Peyer's patch (tissue), 4 donors: ENCODE measurements at places on chromosomes 7 and 10. TPM values are rescaled to one million over a fixed set of nuclear protein-coding genes. Genes with fewer than 3 reads are reported as not detected.
A peak's percentile ranks its signal among the peaks of the same experiment; 100 is the strongest.

GRCh38 chr10:120279196-120279595 is 177.8 kb upstream of the PLPP4 start:
- H3K27ac ChIP-seq = no peak overlapping the region
- H3K36me3 ChIP-seq = no peaks in the 10 kb centered on the region
- H3K4me3 ChIP-seq = no peak overlapping the region

DNA sequence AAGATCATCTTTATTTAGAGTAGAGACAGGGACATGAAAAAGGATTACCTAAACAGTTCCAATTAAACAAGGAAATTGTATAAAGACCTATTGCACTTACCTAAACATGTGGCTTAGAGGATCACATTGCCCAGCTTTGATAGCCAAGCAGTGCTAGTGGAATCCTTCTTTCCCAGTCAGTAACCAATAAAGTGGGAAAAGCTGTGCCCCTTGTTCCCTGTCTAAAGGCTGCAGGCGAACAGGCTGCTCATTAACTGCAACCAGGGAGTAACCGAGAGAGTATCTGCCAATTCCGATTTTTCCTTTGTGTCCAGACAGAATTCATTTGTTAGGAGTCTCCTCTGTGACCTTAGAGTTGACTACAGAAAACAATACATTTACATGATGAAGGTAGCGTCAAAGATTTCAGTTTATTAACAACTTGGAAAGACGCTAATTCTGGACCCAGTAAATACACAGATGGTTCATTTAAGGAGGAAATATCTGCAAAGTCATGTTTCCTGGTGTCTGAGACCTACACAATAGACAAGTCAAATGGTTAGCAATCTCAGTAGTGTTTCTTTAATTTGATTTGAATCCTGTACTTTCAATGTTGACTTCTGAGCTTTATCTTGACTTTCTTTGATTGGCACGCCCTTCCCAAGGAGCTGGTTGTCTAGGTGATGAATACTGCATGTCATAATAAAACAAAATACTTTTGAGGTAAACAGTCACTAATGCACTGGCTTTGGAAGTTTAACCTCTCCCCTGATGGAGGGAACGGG is 57.3 kb upstream of the MET start:
- no peak for DNase-seq
- no peaks in the 10 kb centered on the region for H3K36me3 ChIP-seq
- no peak overlapping the region for H3K27ac ChIP-seq
- no peaks in the 10 kb centered on the region for H3K27me3 ChIP-seq
- H3K4me1 ChIP-seq = no peaks in the 10 kb centered on the region

Gene HACD1
- 3.9 TPM for total RNA-seq

DNA sequence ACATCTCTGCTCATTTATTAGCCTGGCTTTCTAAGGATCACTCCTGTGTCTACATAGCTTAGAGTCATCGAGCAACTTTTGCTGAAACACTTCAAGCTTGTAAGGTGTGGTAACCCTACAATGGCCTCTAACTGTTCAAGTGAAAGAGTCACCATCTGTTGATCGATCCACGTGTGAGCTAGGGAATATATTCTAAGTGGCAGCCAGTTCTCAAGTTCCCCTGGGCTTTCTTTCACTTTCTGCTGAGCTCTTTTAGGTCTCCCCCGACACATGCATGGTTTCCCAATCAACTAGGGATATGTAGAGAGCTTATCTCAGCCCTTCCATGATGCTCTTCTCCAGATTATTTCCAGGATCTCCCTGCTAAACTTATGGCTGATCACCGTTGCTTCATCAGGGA is 15.5 kb downstream of the AOAH start:
- no peaks in the 10 kb centered on the region for H3K36me3 ChIP-seq
- no peaks in the 10 kb centered on the region for H3K4me1 ChIP-seq
- H3K27me3 ChIP-seq = no peaks in the 10 kb centered on the region
- H3K4me3 ChIP-seq = no peak overlapping the region
- no peak overlapping the region for H3K27ac ChIP-seq

DNA sequence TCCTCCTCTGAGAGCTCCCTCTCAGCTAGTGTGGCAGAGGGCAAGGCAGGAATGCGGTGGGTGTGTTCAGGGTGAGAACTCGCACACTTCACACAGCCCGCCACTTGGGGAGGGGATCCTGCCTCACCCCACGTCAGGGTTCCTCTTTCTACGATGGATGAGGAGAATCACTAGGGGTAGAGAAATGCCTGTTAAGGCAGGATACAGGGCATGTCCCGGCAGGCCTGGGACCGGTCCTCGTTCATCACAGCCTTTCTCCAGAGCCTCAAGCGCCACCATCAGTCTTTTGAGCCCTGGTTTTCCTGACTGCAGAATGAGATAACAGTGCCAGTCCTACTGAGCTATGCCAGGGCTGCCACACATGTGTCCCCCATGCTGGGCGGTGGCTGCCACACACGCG is 546.7 kb upstream of the ADARB2 start:
- H3K4me3 ChIP-seq = no peak overlapping the region
- DNase-seq = no peak
- H3K4me1 ChIP-seq = no peaks in the 10 kb centered on the region
- no peaks in the 10 kb centered on the region for H3K27me3 ChIP-seq
- no peaks in the 10 kb centered on the region for H3K36me3 ChIP-seq
- H3K27ac ChIP-seq = no peak overlapping the region

Gene FXYD4
- total RNA-seq = not detected

GRCh38 chr10:49109669-49110340 is 5.5 kb downstream of the VSTM4 start:
- H3K4me1 ChIP-seq = no peaks in the 10 kb centered on the region
- DNase-seq = peak; percentile 29

DNA sequence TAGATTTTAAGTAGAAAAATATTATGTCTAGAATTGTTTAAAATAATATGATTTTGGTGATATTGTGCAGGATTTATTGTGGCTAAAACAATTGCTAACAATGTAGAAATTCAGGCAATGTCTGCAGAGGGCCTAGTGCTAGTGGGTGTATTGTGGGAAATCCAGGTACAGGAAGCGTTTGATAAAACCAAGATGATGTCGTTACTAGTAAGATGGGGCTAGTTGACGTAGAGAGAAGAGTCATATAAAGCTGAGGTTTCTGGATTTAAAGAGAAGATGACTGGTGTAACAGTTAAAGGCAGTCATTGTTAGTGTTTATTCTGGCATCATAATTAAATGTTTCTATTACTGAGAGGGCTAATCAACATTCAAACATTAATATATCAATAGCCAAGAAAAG is 43.5 kb downstream of the ADK start:
- H3K4me3 ChIP-seq = no peak overlapping the region
- DNase-seq = no peak
- H3K27ac ChIP-seq = no peak overlapping the region

- H3K27me3 ChIP-seq = no peaks in the 10 kb centered on the region
- H3K4me3 ChIP-seq = no peak overlapping the region
Measured at GRCh38 chr10:113454341-113455061, 98.4 kb upstream of the HABP2 start.

Gene FFAR4
- total RNA-seq = 2.5 TPM

Gene NODAL
- total RNA-seq = not detected

GRCh38 chr10:80351220-80351619 is 5.3 kb downstream of the DYDC1 start:
- no peak for DNase-seq
- H3K4me1 ChIP-seq = no peaks in the 10 kb centered on the region
- H3K36me3 ChIP-seq = no peaks in the 10 kb centered on the region
- no peak overlapping the region for H3K4me3 ChIP-seq
- peaks cover under 1% of the 10 kb centered on the region for H3K27me3 ChIP-seq

DNA sequence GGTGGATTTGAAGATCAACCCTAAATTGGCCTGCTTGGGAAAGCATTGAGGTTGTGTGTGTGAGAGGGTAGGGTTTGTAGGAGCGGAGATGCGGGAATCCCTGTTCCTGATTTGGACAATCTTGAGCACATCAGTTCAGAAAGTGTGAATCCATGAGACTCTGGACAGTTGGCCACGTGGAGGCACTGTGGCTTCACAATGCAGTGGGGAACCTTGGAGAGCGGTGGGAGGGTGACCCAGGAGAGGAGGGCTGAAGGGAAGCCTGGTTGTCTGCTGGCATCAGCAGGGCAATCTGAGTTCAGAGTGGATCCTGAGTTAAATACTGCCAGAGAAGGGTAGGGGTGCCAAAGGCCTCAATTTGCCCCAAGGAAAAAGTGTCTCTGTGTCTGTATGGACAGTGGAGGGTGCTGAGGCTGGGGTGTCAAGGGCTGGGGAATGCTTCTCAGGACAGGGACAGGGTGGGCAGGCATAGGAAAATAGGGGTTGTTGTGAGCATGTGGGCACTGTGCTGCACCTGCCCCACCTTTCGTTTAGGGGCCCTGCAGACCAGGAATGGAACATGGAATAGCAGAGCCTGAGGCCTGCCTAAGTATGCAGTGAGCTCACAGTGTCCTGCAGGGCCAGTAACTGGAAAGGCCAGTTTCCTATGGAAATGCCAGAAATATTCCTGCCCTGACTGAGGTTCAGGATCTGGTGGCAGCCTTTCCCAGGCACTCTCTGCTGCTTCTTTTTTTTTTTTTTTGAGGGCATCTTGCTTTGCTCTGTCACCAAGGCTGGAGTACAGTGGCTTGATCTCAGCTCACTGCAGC is 162.9 kb upstream of the PRSS58 start:
- H3K27ac ChIP-seq = no peak overlapping the region
- no peak for DNase-seq
- H3K4me3 ChIP-seq = no peak overlapping the region

DNA sequence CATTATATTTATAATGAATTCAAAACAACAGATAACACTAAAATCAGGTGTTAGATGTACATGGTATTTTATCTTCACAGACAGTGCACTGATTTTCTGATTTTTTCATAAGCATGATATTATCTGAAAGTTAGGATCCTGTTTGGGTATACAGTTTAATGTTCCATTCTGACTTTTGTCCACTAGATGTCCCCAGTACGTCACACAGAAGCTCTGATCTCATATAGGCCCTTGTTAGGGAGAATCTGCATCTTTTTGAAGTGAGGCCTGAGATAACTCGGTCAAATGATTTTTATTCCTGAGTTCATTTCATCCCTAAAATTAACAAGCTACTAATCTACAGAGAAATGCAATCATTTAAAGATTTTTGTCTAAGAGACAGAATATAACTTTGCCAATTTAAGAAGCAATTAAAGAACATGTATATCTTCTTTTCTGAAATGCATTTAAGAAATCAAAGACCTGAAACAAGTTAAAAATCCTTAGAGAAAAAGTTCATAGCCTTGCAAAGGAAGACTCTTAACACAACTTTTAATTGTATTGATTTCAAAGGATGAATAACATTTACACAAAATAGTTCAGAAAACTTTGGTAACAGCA is 72.0 kb upstream of the TES start:
- no peaks in the 10 kb centered on the region for H3K36me3 ChIP-seq
- DNase-seq = no peak
- no peaks in the 10 kb centered on the region for H3K27me3 ChIP-seq
- no peak overlapping the region for H3K27ac ChIP-seq
- H3K4me1 ChIP-seq = no peaks in the 10 kb centered on the region

DNA sequence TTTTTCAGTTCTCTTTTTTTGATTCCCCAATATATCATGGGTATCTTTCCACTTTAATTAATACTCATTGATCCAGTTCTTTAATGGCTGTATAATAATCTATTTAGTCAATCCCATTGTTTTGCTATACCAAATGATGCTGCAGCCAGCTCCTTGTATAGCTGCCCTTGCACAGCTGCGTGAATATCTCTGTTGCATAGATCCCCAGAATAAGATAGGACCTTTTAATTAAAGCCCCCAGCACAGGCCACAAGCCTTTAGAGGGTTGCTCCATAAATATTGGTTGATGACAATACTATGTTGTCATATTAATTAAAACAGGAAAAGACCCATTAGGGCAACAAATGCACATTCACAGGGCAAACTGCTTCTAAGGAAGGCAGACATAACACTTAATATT is 57.9 kb downstream of the BUB3 start:
- H3K27ac ChIP-seq = no peak overlapping the region
- no peaks in the 10 kb centered on the region for H3K36me3 ChIP-seq
- no peak overlapping the region for H3K4me3 ChIP-seq
- no peaks in the 10 kb centered on the region for H3K4me1 ChIP-seq

- H3K27ac ChIP-seq = no peak overlapping the region
- no peak for DNase-seq
- H3K27me3 ChIP-seq = no peaks in the 10 kb centered on the region
- H3K4me1 ChIP-seq = no peaks in the 10 kb centered on the region
- H3K4me3 ChIP-seq = no peak overlapping the region
- no peaks in the 10 kb centered on the region for H3K36me3 ChIP-seq
Measured at GRCh38 chr10:97518301-97519043, 19.7 kb downstream of the UBTD1 start.

Gene PRKCQ
- 1.8 TPM for total RNA-seq

DNA sequence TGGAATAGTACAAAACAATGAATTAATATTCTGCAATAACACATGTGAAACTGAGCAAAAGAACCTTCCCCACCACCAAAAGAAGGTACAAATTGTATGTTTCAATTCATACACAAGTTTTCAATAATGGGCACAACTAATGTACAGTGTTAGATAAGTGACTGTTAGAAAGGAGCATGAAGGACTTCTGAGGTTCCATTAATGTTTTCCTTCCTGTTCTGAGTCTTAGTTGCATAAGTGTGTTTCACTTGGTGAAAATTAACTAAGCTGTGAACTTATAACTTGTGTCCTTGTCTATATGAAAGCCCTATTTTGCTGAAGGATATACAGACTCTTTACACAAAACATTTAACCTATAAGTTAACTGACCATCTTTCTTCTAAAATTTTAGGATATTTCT is 8.2 kb downstream of the GSAP start:
- no peak overlapping the region for H3K4me3 ChIP-seq
- no peak overlapping the region for H3K27ac ChIP-seq
- H3K4me1 ChIP-seq = no peaks in the 10 kb centered on the region
- no peak for DNase-seq

- H3K4me3 ChIP-seq = no peak overlapping the region
- no peak overlapping the region for H3K27ac ChIP-seq
- DNase-seq = no peak
Measured at GRCh38 chr10:42630537-42631134, 7.7 kb downstream of the ZNF33B start.

DNA sequence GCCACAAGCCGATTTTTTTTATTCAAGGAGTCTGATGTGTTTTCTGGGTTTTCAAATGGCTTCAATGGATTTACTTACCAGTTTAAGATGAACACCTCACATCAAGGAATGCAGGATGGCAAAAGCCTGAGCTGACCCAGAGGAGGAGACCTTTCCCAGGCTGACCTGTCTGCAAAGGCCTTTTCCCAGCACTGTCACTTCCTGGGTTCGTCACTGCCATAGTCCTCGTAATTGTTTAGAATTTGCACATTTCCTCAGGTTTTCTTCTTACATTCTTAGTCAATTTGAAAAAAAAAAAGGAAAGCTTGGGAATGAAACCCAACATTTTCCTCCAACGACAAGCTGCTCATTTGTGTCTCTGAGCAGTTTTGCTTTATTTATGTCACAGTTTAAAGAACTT is 42.0 kb downstream of the PTER start:
- no peak overlapping the region for H3K4me3 ChIP-seq
- no peak for DNase-seq
- H3K36me3 ChIP-seq = no peaks in the 10 kb centered on the region
- no peak overlapping the region for H3K27ac ChIP-seq
